ENCODE measurements at places on chromosomes 7 and 10.

- DNase-seq = no peak
These were observed 79.1 kb downstream of the XRCC2 start for GRCh38 chr7:152596824-152597223.

DNA sequence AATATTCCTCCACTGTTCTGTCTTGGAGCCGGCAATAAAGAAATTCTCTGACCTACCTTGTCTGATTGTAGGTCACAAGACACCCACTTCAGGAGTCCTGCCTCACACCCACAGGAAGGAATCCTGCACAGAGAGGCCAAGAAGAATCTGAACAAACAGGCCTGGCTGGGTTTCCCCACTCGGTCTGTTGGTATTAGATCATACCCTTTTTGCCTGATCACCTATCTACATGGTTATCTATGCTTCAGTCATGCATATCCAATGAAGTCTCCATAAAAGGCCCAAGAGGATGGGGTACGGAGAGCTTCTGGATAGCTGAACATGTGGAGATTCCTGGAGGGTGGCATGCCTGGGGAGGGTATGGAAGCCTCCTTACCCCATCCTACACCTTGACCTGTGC lies 12.3 kb downstream of the OGDH start:
- DNase-seq = no peak

GRCh38 chr7:118195837-118196474 lies 12.0 kb downstream of the LSM8 start:
- no peak for DNase-seq

DNA sequence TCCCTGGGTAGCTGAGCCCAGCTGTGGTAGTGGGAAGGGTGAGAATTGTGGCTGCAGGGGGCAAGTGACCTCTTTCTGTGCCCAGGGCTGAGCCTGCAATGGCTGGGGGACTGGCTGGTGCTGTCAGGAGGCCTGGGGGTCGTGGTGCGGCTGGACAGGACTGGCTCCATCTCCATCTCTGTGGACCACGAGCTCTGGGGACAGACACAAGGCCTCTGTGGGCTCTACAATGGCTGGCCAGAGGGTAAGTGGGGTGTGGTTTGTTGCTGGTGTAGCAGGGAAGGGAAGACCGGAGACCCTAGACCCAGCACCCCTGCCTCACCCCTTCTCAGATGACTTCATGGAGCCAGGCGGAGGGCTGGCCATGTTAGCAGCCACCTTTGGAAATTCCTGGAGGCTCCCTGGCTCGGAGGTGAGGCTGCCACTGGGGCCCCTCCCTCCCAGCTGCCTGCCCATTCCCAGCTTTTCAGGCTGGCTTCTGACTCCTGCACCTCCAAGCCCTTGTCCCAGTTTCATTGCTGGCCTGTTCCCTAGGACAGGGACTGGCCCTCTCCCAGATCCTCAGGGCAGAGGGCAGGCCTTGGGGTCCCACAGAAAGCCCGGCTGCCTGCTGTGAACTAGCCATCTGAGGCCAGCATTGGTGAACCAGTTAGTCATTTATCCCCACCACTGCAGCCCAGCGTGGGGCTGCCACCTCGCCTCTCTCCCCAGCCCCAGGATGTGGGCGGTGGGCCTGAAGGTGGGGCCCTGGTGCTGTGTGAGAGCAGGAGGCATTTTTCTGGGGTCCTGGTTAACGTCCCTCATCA lies 5.5 kb upstream of the ZNF467 start:
- DNase-seq = no peak

DNA sequence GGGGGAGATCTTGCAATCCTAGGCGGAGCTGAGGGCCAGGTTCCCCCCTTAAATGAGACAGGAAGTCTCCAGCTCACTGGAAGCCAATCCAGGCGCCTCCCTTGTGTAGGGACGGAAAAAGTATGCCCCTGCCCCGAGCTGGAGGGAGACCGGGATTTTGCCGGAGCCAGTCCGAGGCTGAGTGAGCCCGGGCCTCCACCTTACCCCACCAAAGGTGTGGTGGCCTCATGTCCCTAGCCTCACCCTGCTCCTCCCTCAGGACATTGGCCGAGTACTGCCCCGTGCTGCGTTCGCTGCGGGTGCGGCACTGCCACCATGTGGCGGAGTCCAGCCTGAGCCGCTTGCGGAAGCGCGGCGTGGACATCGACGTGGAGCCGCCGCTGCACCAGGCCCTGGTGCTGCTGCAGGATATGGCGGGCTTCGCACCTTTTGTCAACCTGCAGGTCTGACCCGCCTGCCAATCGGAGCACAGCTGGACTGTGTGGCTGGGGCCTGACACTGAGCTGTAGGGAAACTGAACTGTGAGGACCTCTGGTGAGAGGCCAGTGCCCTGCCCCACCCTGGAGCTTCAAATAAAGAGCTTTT lies 2.0 kb downstream of the FBXL15 start:
- DNase-seq = no peak

DNA sequence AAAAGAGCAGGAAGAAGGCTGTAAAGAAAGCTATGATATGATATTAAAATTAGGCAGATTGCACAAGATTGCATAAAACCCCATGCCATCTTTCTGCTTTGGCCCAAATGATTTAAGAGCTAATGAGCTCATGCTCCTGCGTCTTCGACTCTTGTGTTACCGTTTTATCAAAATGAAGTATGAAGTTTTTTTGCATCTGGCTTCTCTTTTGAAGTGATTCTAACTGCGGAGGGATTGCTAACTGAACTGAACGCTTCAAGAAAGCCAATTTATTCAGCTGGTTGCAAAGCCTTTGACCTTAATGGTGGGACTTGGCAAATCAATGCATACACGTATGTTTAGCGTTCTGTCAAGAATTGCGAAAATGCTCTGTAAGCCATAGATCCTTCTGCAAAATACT lies 282.9 kb downstream of the TWIST1 start:
- DNase-seq = no peak

DNA sequence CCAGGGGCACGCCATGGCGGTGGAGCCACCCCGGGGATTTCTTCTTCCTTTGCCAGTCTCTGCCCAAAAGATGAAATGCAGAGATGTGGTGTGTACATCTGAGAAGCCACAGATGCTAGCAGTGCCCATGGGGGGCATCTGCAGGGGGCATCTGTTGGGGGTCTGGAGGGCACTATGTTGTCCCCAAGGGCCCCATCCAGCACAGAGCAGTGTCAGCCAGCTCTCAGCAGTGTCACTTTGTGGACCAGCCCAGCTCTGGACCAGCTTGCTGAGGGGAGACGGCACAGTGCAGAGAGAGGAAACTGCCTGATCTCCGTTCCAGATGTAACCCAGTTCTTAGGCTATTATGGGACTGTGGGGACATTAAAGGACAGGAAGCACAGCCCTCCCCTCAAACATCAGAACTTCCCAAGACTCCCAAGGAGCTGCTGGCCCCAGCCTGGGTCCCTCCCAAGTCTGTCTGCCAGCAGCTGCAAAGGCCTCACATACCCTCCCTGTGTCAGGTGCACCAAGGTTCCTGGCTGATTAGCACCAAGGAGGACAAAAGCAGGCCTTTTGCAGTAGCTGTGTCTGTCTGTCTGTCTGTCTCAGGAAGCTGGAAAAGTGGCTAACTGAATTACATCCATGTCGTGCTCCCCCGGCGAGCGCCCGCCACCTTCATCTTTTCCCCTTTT lies 536.5 kb downstream of the PTPRN2 start:
- DNase-seq = no peak

GRCh38 chr10:132710036-132710686 lies 75.8 kb downstream of the NKX6-2 start:
- no peak for DNase-seq

- no peak for DNase-seq
These were observed 212.9 kb downstream of the COBL start for GRCh38 chr7:51103718-51104117.

DNA sequence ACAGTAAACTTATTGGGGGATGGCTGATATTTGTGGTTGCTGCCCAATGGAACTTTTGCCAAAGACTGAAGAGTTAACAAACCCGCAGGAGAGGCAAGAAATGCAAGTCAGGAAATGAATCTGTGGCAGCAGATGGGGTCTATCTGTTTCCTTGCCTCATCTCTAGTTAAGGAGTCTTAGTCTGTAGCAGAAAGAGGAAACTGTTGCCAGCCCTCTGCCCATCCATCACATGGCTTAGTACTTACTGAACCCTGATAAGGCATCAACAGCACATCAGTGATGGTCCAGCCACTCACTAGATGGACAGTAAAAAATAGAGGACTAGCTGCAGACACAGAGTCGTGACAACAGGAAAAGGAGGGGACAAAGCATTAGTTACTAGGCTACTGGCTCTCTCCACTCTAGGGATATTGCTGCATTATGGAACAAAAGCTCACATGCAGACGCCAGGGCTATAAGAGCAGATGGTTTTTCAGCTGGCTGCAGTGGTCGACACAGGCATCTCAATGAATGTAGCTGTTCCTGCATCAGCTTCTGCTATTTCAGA lies 614.7 kb downstream of the PARD3 start:
- DNase-seq = no peak

GRCh38 chr10:34294137-34294536 lies 521.0 kb downstream of the PARD3 start:
- DNase-seq = no peak

DNA sequence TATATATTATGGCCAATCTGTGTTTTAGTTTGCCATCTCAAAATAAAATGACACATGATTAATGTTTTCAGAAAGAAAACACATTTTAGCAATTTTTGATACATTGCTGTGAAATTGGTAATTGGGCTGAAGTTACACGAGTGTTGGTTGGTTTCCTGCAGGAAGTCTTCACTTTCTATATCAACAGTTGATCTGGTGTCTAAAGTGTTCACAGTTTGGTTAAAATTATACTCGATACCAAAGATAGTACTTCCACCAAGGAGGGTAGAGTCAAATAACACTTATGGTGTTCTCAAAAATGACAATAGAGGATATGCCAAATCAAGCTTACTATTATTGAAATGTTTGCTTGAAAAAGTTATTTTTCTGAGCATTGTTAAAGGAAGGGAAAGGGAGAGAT lies 120.3 kb upstream of the GLCCI1 start:
- DNase-seq = no peak

GRCh38 chr10:32403091-32403490 lies 42.8 kb upstream of the CCDC7 start:
- no peak for DNase-seq

GRCh38 chr10:689452-690371 lies at the start of gene DIP2C:
TSS of gene DIP2C (minus strand) at chr10:689668. CDS start at chr10:689578, 90 bp downstream.
- DNase-seq = no peak

DNA sequence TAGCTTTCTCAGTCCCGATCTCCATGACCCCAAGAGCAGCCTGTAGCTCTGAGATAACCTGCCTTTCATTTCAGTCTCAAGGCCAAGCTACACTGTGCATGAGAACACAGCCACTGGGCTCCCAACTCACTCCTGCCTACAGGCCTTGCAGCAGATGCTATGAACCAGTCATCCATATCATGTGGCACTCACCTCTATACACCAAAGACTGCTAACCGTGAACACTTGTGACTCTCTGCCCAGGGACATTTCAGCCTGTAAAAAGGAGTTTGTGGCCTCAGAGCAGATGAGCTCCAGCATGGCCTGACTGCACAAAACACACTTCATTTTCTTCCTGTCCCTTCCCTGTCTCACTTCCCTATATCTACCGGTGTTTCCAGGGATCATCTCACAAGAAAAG lies 56.9 kb upstream of the NPY start:
- no peak for DNase-seq

DNA sequence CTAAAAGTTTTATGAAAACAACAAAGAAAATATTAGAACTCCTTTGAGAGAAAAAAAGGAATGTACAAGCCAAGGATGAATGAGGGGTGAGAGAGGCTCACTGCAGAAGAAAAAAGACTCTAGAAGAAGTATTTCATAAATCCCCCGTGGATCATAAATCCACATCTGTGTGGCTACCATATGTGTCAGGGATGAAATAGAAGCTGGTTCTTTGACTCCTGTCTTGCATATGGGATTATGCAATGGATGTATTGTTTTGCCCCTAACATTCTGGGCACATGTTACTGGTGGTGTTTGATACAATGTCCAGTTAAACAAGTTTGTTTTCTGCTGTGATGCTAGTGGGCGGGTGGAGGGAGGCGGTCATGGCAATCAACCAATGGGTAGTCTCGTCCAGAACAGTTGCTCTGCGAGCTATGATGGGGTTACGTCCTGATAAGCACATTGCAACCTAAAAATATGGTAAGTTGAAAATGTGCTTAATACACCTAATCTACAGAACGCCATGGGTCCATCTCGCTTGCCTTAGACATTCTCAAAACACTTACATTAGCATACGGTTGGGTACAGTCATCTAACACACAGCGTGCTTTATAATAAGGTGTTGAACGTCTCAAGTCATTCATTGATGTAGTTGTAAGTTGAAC lies 34.1 kb upstream of the PITRM1 start:
- no peak for DNase-seq

DNA sequence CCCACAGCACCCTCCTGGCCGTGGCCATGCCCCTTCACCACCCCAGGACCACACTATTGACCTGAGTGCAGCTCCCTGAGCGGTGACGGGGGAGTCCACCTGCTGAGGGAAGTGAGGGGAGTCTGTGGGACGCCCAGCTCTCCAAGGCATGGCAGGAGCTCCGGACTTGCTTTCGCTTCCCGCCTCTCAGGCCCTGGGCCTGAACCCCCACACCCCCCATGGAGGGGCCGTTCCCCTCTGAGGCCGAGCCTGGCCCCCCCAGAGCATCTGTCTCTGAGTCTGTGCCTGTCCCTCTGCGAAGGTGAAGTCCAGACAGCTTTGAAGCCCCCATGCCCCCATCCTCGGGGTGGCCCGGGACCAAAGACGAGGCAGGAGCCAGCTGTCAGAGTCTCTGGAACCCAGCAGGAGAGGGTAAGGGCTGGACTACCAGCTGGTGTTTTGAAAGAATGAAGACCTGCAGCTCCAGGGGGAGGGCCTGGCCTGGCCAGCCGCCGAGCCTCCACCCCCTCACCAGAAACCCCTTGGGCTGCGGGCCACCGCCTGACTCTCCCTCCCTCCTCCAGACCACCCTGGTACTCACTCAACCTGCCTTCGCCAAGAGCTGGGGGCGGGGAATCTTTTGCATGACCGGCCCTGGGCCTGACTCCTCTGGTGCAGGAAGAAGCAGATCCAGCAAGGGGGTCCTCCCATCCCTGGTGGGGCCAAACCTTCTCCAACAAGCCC lies 114.0 kb downstream of the PDGFA start:
- DNase-seq = no peak

DNA sequence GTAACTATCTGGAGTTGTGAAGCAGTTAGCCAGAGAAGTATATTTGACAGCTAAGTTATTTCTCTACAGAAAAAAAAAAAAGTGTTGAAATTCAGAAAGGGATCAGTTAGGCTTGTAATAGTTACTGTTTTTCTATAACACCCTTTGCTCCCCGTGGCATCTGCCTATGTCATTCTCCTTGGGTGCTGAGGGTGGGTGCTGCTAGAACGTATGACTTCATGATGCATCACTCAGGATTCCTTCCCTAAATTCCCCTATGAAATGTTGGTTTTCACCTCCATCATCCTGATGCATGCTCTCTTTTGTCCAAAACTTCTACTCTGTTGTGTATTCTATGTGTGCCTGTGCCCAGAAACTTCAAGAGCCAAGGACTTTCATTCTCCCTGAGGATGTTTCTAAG lies 536.4 kb downstream of the GRM8 start:
- no peak for DNase-seq

DNA sequence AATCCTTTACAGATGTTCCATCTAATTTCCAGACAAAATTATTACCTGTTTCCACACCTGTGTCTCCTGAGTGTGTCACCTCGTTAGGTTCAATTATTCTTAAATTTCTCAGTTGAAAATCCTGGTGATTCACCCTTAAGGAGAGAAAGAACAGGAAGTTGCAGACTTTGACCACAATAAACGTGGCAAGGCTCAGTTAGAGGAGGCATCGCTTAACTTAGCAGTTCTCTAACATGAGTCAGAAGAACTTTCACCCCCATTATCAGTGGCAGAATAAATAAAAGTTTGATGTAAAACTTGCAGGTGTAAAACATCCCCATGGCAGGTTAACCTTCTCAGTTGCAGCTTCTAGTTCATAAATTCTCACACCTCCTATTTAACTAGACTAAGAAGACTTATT lies 8.3 kb downstream of the XPNPEP1 start:
- DNase-seq = no peak

Measured in activated CD4-positive, alpha-beta T cell treated with anti-CD3 and anti-CD28 coated beads for 1 hour (primary cell).